OCI-M1 (cell line): ENCODE measurements at places on chromosomes 3 and 15.
A peak's percentile ranks its signal among the peaks of the same experiment; 100 is the strongest.

GRCh38 chr3:133169331-133170068, 131.3 kb downstream of the TMEM108 start:
- DNase-seq, result no peak

GRCh38 chr3:187777331-187777941, 32.2 kb upstream of the BCL6 start:
- DNase-seq, result peak; percentile 74

DNA sequence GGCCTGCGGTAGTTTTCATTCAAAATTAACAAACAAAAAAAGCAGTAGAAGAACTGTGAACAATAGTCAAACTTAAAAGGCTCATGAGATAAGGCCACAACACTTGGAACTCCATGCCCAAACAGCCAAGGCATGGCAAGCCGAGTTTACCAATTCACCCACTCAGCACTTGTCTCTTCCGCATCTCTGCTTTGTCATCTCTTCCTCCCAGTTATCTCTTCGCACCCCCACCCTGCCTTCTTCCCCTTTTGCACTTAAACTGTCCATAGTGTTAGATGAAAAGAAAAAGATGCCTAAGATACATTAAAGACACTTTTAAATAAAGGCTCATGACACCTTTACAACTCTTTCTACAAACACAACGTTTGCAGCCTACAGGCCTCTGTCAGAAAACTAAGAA, 11.1 kb downstream of the TLE3 start:
- DNase-seq, result peak; percentile 83

DNA sequence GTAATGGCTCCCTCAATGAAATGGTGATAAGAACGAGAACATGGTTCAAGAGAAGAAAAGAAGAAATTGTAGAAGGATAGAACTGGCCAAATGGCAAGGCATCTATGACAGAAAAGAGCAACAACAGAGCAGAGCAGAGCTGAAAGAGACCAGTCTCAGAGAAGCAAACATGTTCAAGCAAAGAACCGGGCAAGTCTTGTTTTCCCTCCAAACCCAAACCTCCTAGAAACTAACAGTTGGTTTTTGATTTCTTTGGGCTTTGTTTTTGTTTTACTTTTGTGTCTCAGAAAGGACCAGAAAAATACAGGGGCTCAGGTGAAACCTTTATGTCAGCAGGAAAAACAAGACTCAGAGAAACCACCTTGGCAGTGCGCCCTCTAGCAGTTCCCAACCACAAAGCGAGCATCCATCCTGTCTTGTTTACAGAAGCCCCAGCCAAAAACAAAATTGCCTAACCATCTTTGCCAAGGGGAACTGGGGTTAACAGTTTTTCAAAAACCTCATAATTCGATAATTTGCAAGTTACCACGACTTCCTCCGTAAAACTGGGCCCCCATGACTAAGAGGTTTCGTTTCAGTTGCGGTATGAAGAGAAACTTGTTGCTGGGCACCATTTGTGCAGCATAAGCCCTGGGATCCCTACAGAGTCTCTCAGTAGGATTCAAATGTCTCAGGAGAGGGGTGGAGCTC, 159.2 kb upstream of the SLC24A5 start:
- peak; percentile 62 for DNase-seq

DNA sequence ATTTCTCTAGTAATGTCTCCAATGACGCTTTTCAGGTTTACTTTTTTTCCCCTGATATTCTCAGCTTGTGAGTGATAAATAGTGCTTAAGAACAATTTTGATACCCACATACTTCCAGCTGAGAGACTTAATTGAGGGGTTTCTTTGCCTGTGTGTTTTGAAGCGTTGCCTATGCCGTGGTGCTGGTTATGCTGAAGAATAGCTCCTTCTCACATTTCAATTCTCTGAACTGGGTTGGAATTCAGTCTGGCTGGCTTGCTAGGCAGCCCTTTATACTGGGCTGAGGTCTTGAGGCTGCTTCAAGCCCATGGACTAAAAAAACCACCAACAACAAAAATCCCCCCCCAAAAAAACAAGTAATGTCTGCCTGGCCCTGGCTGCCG, 87.4 kb downstream of the CHST2 start:
- no peak for DNase-seq

- DNase-seq, result no peak
These were observed 41.1 kb downstream of the PIK3R4 start for GRCh38 chr3:130705501-130705900.

DNA sequence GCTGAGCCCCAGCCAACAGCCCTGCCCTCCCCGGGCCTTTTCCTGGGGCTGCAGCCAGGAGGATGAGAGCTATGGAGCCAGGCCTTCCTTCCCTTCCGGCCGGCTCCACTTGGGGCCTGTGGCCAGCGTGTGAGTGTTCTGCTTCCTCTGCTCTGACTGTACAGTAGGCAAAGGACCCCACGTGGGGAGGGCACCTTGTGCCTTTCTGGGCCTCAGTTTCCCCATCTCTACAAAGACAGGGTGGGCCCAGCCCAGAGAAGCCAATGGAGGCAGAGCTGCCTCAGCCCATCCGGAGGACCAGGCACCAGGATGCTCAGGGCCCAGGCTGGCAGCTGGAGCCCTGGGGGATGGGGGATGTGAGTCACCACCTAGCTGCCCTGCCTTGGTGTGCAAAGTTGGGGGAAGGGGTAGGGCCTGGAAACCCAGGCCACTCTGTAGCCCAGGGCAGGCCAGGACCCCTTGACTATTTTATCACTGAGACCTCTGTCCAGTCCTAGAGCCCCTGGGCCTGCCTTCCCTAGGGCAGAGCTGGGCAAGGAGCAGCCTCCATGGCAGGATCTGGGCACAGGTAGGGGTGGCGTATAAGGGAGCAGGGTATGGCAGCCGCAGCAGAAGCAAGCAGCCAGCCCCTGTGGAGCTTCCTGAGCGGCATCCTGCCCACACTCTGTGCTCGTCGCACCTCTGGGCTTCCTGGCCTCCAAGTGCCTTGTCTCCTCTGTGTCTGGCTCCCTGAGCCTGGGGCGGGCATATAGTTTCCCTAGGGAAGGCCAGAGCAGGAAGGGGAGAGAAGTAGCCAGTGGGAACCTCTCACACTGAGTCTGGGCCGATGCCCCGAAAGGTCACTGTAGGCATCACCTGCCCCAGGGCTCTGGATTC, 1.8 kb downstream of the PSTPIP1 start:
- no peak for DNase-seq

DNA sequence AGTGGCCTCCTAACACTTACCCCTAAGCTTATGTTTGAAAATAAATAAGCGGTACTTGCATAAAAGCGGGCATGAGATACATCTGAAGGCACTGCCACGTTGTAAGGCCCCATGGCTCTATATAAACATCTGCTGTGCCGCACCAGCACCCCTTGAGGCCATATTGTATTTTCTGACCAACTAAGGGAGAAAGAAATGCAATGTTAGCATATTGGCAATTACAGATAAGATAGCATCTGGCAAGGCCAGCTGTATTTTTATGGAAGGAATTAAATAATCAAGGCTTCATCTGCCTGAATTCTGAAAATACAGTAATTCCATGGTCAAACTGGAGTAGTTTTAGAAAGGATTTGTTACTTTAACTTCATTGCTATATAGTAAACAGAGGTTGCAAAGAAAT, 28.7 kb downstream of the TMEM39A start:
- DNase-seq, result no peak

GRCh38 chr3:135853981-135854380, 111.5 kb upstream of the PPP2R3A start:
- no peak for DNase-seq

GRCh38 chr3:31948280-31948679, 32.8 kb downstream of the OSBPL10 start:
- DNase-seq, result no peak

DNA sequence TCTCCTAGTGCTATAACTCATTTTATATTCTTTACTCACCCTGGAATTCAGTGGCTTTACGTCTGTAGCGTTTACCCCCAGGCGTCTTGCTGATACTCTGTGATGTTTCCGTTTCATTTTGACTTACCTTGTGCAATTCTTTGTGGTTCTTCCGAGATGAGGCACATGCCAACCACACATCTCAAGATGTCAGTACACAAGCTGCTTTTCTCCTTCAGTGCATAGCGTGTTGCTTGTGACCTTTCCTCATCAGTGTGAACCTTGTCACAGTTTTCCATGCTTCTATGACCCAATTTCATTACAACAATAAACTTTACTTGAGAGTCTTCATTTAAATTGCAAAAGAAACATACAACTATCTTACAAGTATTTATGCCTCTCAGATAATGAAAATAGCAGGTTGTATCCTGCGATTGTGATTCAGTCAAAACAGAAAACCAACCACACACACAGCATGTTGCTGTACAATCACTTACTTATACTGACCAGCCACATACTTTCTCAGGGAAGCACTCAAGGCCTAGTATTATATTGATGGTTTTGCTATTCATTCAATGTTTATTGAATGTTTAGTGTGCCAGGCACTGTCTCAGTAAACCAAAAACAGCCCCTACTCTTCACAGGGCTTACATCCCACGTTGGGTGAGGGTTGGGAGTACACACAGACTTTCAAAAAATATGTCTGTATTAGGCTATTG, 4.6 kb upstream of the TBL1XR1 start:
- DNase-seq, result no peak

DNA sequence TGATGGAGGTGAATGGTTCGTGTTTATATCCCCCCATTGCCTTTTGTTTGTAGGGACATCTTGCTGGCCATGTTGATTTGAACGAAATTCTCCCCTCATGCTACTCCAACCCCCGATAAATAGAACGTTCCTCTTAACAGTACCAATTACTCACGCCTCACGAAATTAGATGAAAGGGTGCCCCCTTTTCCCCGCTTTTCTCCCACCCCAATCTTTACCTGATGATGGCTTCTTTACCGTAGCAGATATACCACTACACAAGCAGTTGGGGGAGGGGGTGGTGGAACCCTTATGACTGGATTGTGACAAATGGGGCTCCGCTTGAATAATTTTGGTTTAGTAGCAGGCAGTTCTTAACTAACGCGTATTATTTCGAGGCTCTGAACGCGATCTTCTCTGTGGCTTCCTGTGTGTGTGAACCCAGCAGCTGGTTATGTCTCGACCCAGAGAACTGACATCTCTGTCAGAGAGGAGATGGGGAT, 1.1 kb downstream of the PIAS1 start:
- DNase-seq, result peak; percentile 46

GRCh38 chr3:23949784-23950183, 4.7 kb downstream of the NR1D2 start:
- peak; percentile 72 for DNase-seq

GRCh38 chr15:88401996-88402656, 65.1 kb downstream of the MRPL46 start:
- no peak for DNase-seq

DNA sequence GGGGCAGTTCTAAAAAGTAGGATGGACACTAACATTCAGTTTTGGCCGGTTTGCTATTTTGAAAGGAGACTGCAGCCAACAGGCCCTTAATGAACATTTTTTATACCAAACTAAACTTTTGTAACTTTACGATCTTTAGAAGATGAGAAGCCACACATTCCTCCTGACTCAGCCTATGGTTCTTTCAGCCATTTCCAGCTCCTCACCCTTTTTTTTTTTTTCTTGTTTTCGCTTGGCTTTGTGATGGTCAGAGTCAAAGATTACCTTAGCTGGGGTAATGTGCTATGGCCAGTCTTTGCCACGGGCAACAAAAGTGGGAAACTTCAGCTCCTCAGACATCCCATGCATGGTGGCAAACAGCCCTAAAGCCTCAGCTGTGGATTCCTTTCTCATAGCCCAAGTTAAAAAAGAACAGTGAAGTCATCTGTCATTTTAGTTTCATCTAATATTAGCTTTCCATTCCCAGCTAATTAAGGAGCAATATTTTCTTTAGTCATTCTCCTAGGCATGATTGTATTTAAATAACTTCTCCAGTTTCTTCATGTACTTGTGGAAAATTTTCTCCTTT, 368.7 kb downstream of the MFSD1 start:
- no peak for DNase-seq

DNA sequence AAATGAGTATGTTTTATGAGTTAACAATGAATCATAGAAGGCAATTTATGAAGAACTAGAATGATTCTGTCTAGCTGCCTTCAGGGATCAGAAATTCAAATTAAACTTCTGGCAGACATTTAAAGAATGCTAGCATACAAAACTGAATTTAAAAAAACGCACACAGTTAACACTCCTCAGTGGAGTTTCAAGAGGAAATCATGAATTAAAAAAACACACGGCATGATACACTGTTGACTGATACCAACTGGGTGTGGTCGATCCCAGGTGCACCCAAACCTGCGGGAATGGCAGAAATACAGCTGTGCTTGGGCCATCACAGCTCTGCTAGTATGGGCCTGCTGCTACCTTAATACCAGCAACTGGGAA, 526.0 kb downstream of the FOXP1 start:
- DNase-seq, result no peak

GRCh38 chr3:133375403-133375745, 24.5 kb upstream of the BFSP2 start:
- no peak for DNase-seq

DNA sequence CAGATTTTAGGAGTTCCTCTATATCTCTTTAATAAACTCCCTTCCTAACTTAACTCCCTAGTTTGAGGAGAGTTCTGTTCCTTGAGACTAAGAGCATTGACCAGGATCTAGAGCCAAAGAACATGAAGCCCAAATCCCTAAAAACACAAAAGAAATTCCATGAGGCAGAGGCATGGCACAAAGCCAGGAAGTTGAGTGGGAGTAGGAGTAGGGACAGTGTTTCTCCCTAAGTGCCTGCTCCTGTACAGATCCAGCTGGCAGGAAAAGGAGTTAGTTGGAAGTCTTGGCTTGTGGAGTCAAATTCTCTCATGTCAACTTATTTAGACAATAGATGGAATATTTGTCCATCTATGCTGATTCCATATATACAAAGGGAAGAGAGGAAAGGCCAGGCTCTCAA, 11.4 kb downstream of the ACTC1 start:
- DNase-seq, result no peak

DNA sequence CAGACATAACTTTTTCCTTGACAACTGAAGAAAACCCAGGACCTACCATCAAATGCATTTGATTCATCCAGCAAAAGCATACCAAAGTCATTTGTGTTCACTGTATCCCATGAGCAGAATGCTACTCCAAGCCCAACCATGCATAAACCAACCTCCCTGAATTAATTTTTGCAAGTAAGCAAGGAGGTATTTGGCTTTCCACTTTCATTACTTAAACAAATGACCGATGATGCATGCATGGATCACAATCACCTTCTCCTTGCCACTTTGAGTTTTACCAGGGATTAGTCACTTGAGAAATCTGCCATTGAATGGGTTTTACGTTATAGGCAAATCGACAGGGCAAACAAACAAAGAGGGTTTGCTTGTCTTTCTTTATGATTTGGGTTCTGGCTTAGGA, 214.8 kb downstream of the FMN1 start:
- DNase-seq, result no peak
